DMS79 treated with DMSO at 0.1 percent for 48 hours (cell line): ENCODE measurements at places on chromosomes 16 and 17.

- no peak for DNase-seq
Observed at GRCh38 chr16:17474037-17474436, 3.3 kb upstream of the XYLT1 start.

- no peak for DNase-seq
Observed at GRCh38 chr17:74455025-74455545, 11.3 kb upstream of the CD300A start.

DNA sequence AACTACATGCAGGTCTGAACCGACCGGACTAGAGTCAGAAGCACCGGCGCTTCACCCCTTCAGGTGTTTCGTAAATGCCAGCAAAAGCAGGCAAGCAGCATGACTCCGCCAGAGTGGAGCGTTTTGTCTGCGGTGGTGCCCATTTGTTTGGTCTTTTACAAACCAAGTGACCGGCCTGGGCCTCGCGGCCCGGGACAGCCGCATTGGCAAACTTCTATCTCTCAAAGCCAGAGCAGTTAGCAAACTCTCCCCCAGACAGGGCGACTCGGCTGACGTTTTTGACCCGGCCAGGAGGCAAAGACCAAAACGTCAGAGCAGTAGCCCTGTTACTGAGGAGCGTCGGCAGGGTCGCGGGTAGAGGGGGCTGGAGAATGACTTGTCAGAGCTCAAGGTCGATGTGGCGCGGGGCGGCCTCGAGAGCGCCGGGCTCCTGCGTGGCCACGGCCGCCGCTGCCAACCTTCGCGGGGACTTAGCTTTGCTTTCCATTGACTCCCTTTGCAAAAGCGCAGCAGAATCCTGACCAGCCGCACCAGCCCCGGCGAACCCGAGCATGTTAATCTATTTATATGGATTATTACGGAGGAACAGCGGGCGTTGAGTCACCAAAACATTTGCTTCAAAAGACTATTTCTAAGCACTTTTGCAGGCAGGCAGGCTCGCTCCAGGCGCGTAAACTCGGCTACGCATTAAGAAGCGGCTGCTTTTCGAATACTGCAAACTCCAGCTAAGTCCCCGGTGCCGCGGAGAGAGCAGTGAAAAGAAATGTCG lies 763 bp upstream of the SOX9 start:
- peak; percentile 55 for DNase-seq

DNA sequence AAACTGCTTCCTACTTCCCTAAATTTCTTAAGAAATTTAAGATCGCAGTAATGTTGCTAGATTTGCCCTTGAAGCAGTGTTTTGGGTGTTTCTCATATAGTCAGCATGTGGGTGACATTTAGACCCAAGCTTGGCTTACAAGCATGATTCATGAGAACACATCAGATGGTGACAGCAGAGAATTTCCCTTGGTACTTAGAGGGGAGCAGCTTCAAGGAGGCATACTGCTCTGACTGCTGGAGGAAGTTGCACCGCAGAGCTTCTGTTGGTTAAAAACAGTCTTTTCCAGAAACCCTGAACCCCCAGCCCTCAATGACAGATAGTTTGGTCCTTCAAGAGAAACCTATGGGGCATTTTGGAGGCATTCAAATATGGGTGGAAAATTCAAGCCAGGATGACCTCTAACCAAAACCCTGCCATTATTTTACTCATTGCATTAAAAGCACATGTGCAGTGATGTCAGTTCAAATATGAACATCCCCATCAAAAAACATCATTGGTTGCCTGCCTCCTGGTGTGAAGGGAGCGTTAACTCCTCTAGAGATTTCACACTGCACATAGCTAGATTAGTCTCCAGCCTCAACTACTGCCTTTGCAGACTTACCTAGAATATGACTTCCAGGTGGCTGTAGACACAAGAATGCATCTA lies 201.5 kb upstream of the CACNG5 start:
- DNase-seq, result no peak

- no peak for DNase-seq
Observed at GRCh38 chr16:30458561-30459394, 13.1 kb upstream of the SEPHS2 start.

DNA sequence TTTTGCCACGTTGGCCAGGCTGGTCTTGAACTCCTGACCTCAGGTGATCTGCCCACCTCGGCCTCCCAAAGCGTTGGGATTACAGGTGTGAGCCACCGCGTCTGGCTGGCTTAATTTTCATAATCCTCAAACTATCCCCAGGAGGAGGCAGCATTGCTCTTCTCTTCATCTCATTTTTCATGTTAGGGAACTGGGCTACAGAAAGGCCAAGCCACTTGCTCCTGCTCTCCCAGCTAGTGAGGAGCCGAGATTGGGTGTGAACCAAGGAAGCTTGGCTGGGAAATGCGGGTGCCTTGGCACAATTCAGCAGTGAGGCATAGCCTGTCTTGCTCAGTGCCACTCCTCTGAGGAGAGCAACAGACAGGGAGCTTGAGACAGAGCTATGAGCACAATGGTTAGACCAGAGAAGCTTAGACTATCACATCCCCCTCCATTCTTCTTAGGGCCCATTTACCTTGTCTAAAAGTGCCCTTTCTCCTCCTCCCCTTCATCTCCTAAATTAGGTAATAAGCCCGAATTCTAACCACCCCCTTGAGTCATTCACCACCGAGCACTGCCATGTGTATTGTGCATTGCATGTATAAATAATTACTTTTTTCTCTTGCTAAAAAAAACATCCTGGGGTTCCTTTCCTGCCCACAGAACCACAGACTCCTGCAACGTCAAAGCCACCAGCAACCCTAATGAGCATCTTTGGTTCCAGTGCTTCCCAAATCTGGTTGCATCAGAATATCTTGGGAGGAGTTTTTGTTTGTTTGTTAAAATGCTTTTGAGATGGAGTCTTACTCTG lies 20.0 kb upstream of the KIF19 start:
- peak; percentile 3 for DNase-seq

DNA sequence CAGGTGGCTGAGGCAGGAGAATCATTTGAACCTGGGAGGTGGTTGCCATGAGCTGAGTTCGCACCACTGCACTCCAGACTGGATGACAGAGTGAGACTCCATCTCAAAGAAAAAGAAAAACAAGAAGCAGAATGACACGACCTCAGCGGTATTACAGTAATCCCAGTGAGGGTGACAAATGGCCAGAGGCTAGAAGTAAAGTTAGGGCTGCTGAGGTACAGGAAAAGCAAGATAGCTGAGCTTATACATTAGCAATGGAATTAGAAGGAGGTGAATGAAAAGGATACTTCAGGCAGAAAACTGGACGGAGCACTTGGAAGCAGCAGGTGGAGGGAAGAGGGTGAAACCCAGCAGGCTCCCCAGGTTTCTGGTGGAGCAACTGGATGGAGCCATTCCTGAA lies 26.1 kb upstream of the AMZ2 start:
- no peak for DNase-seq

DNA sequence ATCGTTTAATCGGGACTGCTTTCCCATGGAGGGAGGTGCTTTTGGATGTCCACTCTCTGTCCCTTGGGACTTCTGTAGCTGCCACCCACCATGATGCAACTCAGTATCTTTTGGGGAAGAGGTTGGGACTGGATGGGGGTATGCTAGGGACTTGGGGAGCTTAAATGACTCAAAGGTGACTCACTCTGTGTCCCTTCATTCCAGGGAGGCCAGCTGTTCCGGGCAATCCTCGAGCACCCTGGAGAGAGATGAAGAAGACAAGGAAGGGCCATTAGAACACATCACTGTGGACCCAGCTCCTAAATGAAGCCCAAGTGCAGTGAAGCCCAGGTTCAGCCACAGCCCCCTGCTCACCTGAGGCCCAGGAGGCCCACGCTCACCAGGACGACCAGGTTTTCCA lies 4.6 kb downstream of the COL1A1 start:
- DNase-seq, result no peak

DNA sequence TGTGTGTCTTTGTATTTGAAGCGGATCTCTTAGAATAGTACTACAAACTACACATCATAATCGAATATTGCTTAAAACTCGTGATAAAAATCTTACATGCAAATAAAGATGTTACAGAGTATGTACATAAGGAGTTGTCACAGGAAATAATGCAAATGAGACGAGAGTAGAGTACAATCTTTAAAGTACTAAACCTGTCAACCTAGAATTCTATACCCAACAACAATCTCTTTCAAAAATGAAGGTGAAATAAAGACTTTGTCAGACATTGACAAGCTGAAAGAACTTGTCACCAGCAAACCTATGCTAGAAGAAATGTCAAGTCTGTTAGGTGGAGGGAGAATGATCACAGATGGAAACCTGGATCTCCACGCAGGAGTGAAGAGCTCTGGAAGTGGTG lies 83.7 kb upstream of the GNG13 start:
- DNase-seq, result peak; percentile 1

DNA sequence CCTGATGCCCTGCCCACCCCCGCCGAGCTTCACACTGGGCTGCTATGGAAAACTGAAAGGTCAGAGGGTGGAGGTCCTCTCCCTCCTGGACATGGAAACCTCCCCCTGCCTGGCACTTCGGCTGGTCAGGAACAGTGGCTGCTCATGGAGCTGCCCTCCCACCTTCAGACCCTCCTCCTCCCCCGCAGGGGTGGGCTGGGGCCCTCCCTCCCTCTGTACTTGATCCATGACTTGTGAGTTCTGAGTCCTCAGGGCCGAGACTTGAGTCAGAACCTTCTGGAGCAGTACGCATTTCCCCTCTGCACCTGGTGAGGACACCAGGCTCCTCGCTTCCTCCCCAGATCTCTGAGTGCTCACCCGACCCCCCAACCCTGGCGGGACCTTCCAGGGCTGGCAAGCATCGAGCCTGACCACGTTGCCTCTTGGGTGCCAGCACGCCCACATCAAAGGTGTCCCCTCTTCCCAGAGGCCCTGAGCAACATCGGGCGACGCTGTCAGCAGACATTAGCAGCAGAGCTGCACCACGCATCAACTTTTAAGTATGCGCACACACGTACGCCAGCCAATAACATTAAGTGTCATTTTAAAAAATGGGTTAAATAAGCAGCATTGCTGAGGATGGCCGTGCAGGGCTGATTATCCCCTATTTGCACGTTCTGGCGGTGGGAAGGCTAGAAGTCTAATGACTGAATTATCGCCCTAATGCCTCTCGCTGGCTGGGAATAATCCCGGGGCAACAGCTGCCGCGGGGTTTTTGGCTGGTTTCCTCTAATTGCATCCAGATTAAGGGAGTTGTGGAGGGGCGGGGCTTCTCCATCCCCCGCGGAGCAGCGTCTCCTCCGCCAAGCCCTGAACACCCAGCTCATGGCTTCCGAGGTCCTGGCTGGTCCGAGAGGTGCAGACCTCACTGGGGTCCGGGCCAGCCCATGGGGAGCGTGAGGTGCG lies 98.0 kb downstream of the TBC1D16 start:
- no peak for DNase-seq

- no peak for DNase-seq
Observed at GRCh38 chr17:8161289-8162232, 1.2 kb downstream of the VAMP2 start.

GRCh38 chr17:17942846-17943245 lies 29.4 kb downstream of the TOM1L2 start:
- DNase-seq, result no peak

DNA sequence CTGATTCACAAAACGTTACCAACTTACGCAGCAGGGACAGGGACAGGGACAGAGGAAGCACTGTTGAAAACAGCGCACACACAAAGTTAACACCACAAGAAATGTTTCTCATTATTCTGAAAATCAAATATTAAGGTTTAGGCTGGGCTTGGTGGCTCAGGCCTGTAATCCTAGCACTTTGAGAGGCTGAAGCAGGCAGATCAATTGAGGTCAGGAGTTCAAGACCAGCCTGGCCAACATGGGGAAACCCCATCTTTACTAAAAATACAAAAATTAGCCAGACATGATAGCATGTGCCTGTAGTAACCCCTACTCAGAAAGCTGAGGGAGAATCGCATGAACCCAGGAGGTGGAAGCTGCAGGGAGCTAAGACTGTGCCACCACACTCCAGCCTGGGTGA lies 4.2 kb downstream of the CYTH1 start:
- no peak for DNase-seq

DNA sequence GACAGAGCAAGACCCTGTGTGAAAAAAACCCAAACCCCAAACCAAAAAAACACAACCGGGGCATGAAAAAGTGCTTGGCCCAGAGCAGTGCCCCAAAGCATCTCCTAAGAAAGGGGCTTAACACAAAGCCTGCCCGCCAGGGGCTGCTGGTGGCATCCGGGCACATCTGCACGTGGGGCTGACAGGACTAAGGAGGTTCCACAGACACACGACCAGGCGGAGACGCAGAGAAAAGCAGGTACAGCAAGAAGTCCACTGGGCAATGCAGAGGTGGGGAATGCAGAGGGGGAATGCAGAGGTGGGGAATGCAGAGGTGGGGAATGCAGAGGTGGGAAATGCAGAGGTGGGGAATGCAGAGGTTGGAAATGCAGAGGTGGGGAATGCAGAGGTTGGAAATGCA lies 109.2 kb downstream of the ZNF778 start:
- DNase-seq, result no peak

GRCh38 chr16:280991-281659 lies 734 bp downstream of the ARHGDIG start:
- DNase-seq, result no peak
